Inflammatory macrophage treated with lipopolysaccharide for 4 hours (primary cell): ENCODE measurements at places on chromosomes 4 and X.

- no peak for DNase-seq
Measured at GRCh38 chrX:136755411-136755810, 25.3 kb downstream of the ARHGEF6 start.

DNA sequence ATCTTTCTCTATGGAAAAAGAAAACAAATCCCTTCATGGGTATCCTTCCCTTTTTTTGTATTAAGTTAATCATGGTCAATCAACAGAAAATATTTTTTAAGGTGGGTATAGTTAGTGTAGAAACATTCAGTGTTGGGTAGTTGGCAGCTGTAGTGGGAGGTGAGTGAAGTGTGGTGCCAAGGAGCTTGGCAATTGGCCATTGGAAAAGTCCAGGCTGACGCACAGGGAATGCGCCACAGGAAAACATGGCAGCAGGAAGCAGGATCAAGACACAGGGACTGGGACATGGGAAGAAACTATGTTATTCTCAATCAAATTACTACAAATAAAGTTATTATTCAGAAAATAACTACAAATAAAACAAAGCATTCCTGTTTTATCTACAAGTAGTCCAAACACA, 20.0 kb downstream of the PALLD start:
- DNase-seq: no peak

DNA sequence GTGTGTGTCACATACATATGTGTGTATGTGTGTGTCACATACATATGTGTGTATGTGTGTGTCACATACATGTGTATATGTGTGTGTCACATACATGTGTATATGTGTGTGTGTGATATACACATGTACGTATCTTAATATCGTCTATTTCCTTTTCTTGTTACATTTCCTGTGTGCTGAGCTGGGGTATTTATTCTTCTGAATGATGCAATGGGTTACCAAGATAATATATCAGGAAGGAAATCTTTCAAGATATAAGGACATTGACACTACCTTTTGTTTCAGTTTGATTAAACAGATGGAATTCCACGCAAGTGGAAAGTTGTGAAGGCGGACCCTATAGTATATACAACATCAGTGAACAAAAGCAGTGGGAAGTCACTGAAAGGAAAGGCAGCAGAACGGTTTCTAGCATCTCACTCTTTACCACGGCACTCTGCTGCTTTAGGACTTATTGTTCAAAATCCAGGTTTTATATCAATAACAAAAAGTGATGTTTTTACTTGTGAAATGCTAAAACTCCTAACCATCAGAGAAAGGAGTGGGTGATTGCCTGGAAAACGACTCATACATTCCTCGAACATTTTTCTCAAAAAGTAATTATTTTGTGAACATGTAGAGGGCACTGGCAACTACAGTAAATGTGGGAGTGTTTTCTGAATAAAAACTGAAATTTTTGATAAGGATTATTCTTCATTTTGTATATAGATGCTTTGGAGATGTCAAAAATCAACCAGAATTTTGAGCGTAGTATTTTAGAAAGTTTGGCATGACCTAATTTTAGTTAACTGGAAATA, 43.1 kb upstream of the IL21 start:
- DNase-seq: no peak

DNA sequence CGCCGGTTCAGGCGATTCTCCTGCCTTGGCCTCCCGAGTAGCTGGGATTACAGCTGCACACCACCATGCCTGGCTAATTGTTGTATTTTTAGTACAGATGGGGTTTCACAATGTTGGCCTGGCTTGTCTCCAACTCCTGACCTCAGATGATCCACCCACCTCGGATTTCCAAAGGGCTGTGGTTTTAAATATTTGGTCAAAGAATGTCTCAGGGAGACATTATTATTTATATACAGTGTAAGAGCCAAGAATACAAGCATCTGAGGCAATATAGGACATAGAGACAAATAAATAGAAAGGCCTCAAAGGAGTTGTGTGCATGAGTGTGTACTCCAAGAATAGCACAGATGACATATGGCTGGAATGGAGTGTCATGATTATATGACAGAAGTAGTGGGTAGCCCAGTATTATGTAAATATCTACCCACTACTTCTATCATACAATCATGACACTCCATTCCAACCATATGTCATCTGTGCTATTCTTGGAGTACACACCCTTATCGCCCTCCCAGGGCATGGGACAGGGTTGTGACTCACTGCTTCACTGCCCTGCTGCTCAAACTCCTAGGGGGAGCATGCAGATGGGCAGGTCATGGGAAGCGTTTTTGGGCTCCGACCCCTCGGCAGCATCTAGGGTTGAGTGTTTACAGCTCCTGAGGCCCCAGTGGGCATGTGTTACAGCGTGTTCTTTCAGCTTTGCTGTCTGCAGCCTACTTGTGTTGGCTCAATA, 1649.8 kb upstream of the PCDH10 start:
- DNase-seq: peak; percentile 0
